Stomach (tissue), 19 donors: ENCODE measurements at places on chromosomes 16 and 17.
A peak's percentile ranks its signal among the peaks of the same experiment; 100 is the strongest.

GRCh38 chr17:9363440-9364350 is 211.9 kb downstream of the STX8 start:
- no peak for DNase-seq

DNA sequence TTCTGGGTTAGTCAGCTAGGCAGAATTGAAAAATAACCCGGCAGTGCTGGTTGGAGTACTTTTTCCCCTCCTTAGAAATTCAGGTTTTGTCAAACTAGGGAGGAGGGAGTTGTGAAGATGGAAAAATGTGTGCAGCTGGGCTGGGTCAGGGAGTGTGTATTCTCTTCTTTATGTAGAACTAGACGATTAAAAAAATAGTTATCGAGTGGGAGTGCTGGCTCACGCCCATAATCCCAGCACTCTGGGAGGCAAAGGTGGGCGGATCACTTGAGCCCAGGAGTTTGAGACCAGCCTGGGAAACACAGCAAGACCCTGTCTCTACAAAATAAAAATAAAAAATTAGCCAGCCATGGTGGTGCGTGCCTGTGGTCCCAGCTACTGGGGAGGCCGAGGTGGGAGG is 106.4 kb downstream of the GNAO1 start:
- DNase-seq = no peak

DNA sequence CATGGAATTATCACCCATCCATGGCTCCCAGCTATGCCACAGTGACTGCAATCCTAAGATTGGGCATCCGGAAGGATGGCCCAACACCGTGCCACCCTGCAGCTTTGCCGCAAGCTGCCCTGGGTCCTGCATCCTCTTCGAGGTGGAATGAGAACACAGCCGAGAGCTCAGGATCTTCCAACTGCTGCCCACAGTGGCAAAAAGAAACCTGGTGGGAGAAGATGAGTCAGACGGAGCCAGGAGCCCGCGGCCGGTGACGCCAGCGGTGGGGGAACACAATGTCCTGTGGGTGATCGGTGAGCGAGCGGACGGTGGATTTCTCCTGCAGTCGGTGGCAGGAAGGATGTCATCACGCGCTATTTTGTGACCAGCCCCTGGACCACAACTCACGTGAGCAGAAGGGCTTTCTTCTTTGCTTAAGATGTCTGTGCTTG is 20.1 kb downstream of the CD7 start:
- DNase-seq = peak; percentile 87

- DNase-seq = no peak
These were observed 12.1 kb upstream of the USP10 start for GRCh38 chr16:84687715-84688114.
